ENCODE measurements at places on chromosomes 6 and 20. TPM values are rescaled to one million over a fixed set of nuclear protein-coding genes. Genes with fewer than 3 reads are reported as not detected.

PRND gene
- 0.25 TPM for total RNA-seq

NMBR gene
- total RNA-seq = 4.7 TPM

TCP11 gene
- total RNA-seq = 0.25 TPM

ASXL1 gene
- total RNA-seq = 63.2 TPM

MATN4 gene
- not detected for total RNA-seq

FOXO3 gene
- 42.8 TPM for total RNA-seq

POFUT1 gene
- total RNA-seq = 13.8 TPM

SGK2 gene
- total RNA-seq = 0.74 TPM

WFDC10B gene
- total RNA-seq = not detected

RIPPLY2 gene
- 8.1 TPM for total RNA-seq

PNPLA1 gene
- total RNA-seq = 0.25 TPM

PLA2G7 gene
- 1.5 TPM for total RNA-seq

CLPSL2 gene
- total RNA-seq = not detected

MEP1A gene
- under 0.01 TPM for total RNA-seq

RAB32 gene
- 4.9 TPM for total RNA-seq

MAD2L1BP gene
- 20.9 TPM for total RNA-seq

TFAP2C gene
- total RNA-seq = 3.9 TPM

CALHM4 gene
- total RNA-seq = not detected

NXT1 gene
- 10.1 TPM for total RNA-seq

ZBP1 gene
- not detected for total RNA-seq

RFX6 gene
- not detected for total RNA-seq

NNAT gene
- 345 TPM for total RNA-seq

SPATA25 gene
- 0.25 TPM for total RNA-seq

NDRG3 gene
- 40.3 TPM for total RNA-seq

PTGIS gene
- 4.9 TPM for total RNA-seq

OPN5 gene
- total RNA-seq = not detected

TCEA2 gene
- 30.0 TPM for total RNA-seq

RCAN2 gene
- 10.8 TPM for total RNA-seq

CCN6 gene
- total RNA-seq = not detected

NKX2-2 gene
- total RNA-seq = 0.98 TPM

PACRG gene
- total RNA-seq = 5.4 TPM

FERMT1 gene
- total RNA-seq = 1.5 TPM

RNF39 gene
- not detected for total RNA-seq

CTCFL gene
- not detected for total RNA-seq

SLC16A10 gene
- 7.6 TPM for total RNA-seq
